ENCODE measurements at places on chromosomes 3 and 15. TPM values are rescaled to one million over a fixed set of nuclear protein-coding genes. Genes with fewer than 3 reads are reported as not detected.

- no peak for DNase-seq
These were observed 429.0 kb upstream of the ATP11B start for GRCh38 chr3:182364323-182364722.

Gene AGBL1
- 0.57 TPM for polyA plus RNA-seq

Gene FGF7
- polyA plus RNA-seq, result 21.0 TPM

DNA sequence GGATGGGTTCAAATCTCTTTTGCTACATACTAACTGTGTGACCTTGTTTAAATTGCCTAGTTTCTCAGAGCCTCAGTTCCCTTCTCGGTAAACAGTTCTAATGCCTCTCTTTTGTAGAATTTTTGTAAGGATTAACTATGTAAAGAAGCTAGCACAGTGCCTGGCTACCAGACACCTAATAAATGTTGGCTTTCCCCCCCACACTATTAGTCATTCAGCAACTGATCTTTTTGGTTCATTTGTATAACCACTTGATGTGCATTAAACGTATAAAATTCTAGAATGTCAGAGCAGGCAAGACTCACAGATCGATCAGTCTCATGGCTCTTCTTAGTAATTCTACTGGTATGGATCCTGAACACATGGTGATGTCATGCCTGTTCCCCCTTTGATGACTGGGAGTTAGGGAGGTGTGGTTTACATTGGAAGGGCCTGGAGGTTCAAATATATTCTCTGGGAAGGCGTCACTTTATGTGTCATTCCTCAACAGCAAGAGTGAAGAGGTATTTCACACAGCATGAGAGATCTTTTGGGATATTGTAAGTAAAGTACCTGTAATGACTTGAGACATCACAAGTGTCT, 6.5 kb downstream of the TAGLN3 start:
- no peak for DNase-seq

- DNase-seq, result peak; percentile 67
These were observed 1.0 kb upstream of the IGF2BP2 start for GRCh38 chr3:185825639-185826481.

Gene CPNE9
- 0.16 TPM for polyA plus RNA-seq

GRCh38 chr3:134761213-134761612, 33.8 kb upstream of the EPHB1 start:
- no peak for DNase-seq

Gene GOLGA8H
- polyA plus RNA-seq, result 0.39 TPM
